ENCODE measurements at places on chromosomes 3 and 15.

GRCh38 chr3:113844622-113845222 lies 6.1 kb downstream of the GRAMD1C start:
- peak; percentile 9 for DNase-seq

DNA sequence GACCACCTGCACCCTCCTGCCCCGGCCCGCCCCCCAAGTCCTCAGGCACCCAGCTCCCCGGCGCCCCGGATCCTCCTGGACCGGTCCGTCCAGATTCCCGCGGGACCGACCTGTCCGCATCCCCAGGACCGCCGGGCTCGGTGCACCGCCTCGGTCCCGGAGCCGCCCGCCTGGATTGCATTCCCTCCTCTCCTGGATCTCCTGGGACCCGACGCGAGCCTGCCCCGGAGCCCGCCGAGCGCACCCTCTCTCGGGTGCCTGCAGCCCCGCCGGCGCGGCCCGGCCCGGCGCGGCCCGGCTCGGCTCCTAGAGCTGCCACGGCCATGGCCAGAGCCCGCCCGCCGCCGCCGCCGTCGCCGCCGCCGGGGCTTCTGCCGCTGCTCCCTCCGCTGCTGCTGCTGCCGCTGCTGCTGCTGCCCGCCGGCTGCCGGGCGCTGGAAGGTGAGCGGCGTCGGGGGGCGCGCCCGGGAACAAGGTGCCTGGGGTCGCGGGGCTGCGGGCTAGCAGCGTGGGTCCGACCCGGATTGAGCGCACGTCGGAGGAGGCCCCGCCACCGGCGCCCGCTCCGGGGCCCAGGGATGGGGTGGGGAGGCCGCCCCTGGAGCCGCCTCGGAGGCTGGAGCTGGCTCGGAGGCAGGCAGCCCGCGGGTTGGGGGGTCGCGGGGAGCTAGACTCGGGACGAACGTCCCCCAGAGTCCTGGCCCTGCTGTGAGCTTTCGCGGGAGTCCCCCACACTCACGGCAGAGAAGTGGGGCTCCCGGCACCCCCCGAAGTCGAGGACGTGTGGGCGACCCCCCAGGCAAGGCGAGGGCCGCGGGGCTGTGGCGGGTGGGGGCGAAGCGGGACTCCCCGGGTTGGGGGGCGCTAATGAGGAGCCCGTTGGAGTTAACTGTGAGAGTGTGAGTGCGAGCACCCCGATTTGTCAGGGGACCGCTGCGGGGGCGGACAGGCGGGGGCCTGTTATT lies 610 bp downstream of the EPHB3 start:
- no peak for DNase-seq

DNA sequence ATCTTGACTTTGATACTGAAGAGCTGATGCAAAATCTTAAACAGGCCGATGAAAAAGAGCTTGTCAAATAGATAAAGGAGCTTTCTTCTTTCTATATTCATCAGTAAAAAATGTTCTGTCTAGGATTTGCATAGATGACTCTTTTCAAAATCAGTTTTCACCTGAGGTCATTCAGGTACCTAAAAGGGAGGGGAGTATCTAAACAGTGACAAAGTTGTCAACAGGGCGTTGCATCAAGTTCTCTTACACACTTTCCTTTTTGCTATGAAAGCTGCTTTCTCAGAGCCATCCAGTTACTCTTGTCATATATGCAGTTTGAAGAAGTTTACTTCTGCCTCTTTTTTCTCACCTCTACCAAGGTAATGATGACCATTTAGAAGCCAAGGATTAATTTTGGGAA lies 60.0 kb downstream of the AKAP13 start:
- DNase-seq: no peak

- no peak for DNase-seq
These were observed 907 bp downstream of the TATDN2 start for GRCh38 chr3:10248984-10249748.

DNA sequence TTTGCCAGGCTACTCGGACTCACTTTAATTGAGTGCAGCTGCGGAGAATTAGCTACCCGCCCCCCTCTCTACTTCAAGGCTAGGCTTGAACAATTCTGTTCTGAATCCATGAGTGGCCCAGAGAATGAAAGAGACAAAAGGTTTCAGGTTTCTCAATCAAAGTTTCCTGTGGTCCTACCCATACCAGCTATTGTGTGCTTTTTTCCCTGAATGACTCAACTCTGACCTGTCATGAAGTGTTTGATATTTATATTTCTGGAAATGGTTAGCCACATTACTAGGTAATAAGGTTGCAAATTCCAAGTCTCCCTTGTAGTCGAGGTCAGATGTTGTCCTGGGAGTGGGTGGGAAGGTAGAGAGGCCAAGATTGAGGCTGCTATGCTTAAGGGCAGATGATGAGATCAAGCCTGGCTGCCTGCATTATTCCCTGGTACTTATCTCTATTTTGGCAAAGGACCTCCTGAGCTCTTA lies 392.7 kb upstream of the TBL1XR1 start:
- no peak for DNase-seq

DNA sequence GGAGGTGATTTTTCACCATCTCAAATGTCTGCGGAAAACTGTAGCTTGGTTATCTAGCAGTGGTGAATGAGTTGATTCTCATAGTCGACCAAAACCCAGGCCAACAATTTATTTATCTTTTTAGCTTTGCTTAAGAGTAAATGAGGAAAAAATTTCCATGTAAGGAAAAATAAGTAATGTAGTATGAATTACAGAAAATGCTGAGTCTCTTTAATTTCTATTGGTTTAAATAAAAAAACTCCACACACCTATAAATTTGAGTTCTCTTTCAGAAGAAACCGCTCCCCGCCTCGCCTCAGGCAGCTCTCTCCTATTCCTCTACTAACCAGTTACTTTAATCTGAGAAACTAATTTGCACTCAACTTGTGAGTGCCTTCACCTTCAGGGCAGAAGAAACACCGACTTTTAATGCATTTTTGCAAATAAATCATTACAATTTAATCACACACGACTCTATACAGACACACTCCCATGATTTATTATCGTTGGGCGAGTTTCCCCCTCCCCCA lies 540 bp upstream of the RSRC1 start:
- DNase-seq: peak; percentile 64

DNA sequence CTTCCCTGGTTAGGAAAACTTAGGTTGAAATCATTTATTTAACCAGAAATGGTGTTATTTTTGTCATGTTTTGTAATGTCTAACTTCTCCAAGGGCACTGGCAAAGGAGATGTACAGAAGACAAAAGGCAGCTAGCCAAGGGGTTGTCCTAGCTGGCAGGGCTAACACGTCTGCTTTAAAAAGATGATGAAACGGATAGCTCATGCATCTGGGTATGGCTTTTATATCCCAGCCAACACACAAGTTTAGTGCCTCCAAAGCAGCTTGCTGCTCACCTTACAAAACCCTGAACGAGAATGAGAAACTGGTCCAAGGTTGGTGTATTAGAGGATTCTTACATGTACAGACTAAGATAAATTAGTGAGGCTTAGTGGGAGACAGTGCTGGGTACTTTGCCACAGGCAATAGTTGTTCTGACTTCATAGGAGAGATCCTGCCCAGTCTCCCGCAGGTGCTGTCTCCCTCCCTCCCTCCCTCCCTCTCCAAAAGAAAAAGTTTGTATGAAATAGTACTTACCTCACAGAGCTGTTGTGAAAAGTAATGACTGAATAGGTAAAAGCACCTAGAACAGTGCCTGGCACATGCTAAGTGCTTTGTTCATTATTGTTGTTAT lies 47.8 kb downstream of the KCNMB2 start:
- DNase-seq: no peak

DNA sequence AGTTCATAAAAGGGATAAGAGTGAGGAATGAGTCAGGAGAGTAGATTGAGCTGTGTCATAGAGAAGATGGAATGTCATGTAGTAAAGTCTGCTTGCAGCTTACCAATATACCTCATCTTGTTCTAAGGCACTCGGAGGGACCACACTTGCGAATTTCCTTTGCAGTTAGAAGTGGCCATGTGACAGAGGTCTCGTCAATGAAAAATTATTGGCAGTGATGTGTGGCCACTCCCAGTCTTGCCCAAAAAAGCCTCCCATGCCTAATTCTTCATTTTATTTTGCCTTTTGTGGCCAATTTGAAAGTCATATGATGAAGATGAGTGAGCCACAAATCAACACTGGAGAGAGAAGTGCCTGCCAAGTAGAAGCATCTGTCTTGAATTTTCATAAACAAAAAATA lies 465.6 kb upstream of the ZNF385D start:
- no peak for DNase-seq

GRCh38 chr3:174331095-174331800 lies 527.9 kb upstream of the NAALADL2 start:
- DNase-seq: no peak

DNA sequence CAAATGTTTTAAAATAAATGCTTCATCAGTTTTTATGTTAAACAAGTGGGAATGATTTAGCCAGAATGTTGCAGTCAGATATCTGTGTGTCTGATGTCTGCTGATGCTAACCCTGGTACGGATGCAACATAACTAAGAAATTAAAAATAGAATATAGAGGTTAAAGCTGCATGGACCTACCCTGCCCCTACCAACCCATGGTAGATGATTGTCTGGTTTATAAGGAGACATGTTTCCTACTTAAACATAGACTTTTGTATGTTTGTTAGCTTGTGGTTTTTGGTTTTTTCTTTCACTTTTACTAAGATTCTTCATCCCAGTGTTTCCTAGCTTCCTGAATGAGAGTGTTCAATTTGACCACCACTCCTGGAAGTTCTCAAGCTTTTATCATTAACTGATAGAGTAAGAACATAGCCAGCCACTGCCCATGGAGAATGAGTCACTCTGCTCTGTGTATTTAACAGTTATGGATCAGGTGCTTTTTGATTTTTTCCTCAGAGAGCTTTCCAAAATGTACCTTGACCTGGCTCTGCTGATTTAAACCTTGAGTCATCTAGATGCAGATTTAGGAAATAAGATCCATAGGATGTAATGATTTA lies 70.7 kb upstream of the VEPH1 start:
- DNase-seq: no peak

DNA sequence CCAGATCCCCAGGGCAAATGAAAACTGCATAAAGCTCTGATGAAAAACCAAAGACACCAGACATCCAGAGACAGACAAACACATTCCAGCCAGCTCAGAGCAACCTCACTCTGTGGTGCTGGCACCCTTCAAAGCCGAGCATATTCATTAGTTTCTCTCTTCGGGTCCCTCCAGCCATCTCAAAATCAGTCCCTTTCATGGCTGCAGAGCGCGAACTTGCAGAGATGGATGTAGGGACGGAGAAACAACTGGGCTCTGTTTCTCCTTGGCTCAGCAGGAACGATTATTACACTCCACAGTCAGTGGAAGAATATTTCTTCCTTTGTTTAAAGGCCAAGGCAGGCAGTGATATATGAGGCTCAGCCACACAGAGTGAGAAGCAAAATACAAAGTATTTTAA lies 50.4 kb upstream of the SYN2 start:
- DNase-seq: no peak

DNA sequence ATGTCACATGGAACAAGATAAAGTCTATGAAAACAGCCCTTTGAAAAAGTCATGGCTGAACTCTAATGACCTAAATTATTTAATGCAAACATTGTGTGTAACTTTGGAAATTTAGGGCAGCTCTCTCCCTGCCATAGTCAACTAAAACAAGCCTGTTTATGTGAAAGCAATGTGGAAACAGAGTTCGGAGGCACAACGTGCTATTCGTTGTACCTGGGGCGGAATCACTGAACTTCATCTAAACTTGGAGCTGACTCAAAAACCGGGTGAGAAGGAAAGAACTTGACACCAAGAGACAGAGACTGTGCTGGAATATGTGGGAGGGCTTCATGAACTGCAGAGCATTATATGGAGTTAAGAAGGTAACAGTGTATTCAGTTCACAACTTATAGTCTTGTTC lies 764.9 kb upstream of the GOLIM4 start:
- no peak for DNase-seq

- no peak for DNase-seq
These were observed 174.1 kb upstream of the MCTP2 start for GRCh38 chr15:94057305-94057704.

DNA sequence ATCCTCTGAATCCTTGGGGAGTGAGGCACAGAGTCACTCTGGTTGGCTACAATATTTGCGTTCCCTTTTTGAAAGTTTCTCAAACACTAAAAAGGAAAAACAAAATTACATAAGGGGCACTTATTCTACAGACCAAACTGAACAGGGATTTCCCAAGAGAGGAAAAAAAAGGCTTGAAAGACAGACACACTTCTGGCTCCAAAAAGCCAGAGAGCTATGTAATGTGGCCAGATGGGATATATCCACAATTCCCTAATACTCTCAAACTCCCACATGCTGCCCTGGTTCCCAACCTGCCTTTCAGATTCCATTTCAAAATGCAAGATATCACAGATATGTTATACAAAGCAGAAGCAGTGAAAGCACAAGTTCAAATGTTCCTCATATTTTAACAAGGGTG lies 1.6 kb downstream of the FRMD4B start:
- no peak for DNase-seq

- DNase-seq: no peak
These were observed 5.5 kb upstream of the ARRDC4 start for GRCh38 chr15:97955035-97955434.

DNA sequence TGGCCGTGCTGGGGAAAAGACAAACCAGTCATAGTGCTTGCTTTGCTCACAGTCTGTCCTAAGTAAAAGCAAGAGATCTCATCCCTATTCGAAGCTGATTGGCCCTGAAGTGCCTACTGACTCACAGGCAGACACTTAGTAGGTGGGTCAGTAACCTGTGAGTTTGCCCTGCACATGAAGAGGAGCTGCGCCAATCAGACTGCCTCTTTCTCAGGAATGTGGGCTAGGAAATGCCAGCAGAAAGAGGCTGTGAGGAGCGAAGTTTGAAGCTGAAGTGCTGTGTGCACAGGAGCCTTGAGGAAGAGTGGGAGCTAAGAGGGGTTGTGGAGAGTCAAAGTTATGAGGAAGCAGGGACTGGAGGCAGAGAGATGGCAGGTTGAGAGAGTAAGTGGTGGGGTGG lies 126.8 kb downstream of the IL20RB start:
- DNase-seq: no peak

Measured in DMS 273 treated with DMSO at 0.1 percent for 48 hours (cell line).